ENCODE measurements at places on chromosomes 7 and 10.
A peak's percentile ranks its signal among the peaks of the same experiment; 100 is the strongest.

GRCh38 chr10:97999066-97999922 is 31.1 kb downstream of the CRTAC1 start:
- no peak for DNase-seq

DNA sequence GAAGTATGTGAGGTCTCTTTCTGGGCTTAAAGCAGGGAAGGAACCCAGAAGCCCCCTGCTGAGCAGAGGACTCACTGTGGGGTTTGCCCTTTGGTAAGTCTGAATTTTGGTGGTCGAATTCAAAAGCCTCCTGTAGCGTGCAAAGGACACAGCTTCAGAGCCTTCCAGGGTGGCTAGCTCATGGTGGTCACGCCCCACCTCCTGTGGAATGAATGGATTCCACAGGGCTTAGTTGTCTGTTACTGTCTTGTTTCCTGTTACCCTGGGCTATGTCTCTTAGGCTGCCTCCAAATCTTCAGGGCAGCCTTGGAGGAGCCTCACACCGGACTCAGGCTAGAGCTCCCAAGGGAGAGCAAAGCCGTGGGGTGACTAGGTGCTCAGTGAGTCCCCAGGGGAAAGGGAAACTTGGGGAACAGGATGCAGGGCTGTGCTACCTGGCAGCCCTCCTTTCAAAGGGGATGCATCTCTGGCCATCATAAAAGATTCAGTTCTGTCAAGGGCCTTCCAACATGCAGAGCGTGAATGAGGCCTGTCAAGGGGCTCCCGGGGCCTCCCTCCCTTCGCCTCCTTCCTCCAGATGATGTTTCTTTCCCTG is 211.7 kb downstream of the CCSER2 start:
- no peak for DNase-seq

GRCh38 chr7:75993689-75994387 is 557 bp downstream of the TMEM120A start:
- peak; percentile 37 for DNase-seq

- no peak for DNase-seq
Observed at GRCh38 chr7:147833970-147834369, 756.6 kb upstream of the C7orf33 start.

DNA sequence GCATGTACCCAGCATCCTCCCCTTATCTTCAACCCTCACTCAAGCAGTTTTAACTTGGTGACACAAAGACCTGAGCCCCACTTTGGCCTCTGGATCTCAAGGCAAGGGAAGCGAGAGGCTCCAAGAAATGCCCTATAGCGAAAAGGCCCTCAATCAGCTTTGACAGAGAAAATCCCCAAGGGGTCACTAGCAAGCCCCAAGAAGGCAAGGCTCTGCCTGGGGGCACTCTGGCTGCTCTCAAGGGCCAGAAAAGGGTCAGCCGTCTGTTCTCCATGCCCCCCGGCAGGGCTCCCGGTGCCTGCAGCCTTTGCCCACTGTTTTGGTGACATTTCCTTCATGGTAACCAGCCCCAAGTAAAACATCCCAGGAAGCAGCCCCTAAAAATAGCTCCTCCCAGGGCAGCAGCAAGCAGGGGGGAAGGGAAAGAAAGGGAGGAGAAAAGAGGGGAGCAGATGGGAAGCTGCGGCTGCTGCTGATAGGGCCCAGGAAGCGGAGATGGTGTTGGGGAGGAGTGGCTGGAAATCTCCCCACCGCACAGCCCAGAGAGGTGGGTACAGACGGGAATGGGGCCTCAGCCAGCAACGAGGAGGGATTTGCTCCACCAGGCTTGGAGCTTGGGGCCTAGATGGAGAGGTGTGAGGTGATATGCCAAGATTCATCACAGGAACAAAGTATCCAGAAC is 7.1 kb downstream of the CAMK2G start:
- DNase-seq = peak; percentile 13
